Heart right ventricle (tissue), 16 donors: ENCODE measurements at places on chromosomes 1 and 21. TPM values are rescaled to one million over a fixed set of nuclear protein-coding genes. Genes with fewer than 3 reads are reported as not detected.
A peak's percentile ranks its signal among the peaks of the same experiment; 100 is the strongest.

Gene PLA2G2A
- 31.4 TPM for total RNA-seq

Gene CCDC28B
- total RNA-seq = 25.5 TPM

Gene FCN3
- total RNA-seq = 1.6 TPM

Gene PTGER3
- total RNA-seq = 1.0 TPM

Gene NPHS2
- not detected for total RNA-seq

Gene TRNP1
- 23.3 TPM for total RNA-seq

Gene ZNF648
- total RNA-seq = not detected

Gene MROH7
- 14.7 TPM for total RNA-seq

Gene NR0B2
- 9.4 TPM for total RNA-seq

Gene LHX8
- total RNA-seq = not detected

Gene PDC
- not detected for total RNA-seq

GRCh38 chr1:96747565-96747964, 26.0 kb downstream of the PTBP2 start:
- no peak for DNase-seq

DNA sequence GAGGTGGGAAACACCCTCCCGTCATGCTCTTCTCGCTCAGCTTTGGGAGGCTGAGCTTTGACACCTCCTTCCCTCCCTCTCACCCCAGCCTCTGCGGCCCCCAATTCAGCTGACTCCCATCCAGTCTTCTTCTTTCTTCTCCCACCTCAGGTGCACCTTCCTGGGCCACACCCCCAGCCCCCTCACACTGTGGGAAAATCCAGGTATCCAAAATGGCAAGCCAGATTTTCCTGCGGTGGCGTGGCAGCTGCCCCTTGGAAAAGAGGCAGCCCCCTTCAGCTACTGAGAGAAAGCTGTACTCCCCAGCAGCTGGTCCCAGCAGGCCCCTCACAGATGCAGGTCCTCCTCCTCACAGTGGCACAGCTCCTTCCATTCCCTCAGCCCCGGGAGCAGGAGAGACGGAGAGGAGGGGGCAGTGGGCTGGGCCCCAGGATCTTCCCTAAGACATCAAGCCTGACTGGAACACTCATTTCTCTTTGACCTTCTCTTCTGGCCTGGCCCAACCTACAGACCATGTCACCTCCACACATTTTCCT, 61.6 kb downstream of the OPTC start:
- DNase-seq = no peak

GRCh38 chr1:205716371-205717132, 33.4 kb downstream of the NUCKS1 start:
- DNase-seq = no peak

DNA sequence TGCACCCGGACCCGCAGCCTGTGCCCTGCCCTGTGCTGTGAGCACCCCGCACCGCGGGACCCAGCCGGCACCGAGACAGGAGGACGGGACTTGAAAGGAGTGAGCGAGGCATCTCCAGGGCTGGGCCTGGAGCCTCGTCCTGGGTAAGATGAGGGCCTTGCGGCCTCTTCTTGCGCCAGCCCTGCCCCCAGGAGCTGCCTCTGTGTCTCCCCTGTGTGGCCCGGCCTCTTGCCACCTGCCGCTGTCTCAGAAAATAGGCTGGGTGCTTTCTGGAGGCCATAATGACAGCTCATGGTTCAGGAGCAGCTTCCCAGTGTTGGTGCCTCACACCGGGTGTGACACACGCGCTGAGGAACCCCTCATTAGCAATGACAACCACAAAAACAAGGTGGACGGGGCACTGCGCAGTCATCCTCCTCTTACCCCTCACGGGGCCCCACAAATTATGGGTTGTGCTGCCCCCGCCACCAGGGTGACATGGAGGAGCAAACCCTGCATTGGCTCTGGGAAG, 161.5 kb upstream of the C1orf174 start:
- DNase-seq = no peak

DNA sequence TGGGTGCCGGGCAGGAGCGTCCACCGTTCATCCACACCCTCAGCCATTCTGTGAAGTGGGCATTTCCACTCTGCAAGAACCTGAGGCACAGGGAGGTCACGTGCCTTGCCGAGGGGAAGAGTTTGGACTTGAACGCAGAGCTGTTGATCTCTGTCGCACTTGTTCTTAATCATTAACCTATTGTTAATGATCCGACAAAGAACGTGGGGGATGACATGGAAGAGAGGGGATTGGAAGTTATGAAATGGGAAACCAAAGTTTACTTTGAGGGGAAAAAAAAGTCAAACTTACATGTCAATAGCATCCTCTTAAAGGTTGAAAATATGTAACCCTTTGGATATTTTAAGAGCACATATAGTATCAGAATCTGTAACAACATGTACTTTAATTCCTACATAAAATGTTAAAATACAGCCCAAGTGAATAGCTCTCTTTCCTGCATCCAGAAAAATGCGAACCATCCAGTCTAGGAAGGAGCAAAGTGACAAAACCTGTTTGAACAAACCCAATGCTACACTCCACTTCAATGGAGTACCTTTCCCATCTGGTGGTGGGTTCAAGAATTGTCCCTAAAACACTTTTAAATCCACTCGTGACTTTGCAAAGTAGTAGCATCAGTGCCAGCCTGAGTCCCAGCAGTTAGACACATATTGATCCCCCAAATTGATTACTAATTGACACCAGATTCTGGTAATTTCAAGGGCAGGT, 75.5 kb downstream of the SETD4 start:
- DNase-seq = no peak

- DNase-seq = no peak
Observed at GRCh38 chr1:100443811-100444571, 91.7 kb downstream of the CDC14A start.

GRCh38 chr1:152735648-152736047, 22.2 kb upstream of the KPRP start:
- no peak for DNase-seq

DNA sequence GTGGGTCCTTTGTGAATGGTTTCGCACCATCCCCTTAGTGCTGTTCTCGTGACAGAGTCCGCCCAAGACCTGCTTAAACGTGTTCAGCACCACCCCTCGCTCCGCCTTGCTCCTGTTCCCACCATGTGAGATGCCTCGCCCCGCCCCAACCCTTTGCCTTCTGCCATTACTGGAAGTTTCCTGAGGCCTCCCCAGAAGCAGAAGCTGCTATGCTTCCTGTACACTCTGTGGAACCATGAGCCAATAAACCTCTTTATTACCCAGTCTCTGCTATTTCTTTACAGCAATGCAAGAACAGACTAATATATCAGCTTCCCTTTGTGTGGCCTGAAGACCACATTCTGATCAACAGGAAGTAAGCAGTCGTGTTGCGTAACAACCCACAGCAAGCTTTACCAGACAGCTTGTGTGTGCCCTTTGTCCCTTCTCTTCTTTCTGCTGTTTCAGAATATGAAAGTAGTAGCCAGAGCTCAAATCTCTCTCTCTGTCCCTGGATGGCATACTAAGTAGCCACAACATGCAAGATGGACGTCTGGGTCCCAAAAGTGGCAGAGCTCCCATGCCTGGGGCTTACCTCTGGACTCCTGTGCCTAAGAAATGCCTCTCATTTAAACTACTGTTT, 14.1 kb downstream of the HENMT1 start:
- peak; percentile 65 for DNase-seq

DNA sequence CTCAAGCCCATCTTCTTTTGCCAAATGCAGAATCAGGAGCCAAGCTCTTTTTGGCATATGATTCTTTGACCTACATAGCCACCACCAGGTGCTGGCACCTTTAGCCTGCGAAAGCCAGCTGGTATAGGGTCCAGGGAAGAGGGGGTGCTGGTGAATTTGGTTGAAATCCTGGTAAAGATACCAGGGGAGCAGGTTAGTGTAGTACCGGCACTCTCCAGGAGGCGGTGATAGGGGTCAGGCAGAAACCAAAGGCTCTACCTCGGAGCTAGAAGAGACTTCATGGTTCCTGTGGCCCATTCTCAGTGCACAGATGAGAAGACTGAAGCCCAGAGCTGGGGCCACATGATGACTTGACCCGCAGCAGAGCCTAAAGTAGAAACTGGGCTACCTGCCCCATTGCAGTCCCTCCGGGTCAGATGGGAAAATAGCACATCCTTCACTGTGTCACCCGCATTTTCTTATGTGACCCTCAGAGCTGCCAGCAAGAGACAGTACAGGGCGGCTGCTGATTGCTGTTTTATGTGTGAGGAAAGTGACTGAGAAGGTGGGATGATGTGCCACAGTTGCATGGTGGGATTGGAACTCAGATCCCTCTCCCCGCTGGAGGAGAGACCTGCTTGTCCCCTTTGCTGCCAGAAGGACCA, 36.0 kb upstream of the IL19 start:
- peak; percentile 37 for DNase-seq

DNA sequence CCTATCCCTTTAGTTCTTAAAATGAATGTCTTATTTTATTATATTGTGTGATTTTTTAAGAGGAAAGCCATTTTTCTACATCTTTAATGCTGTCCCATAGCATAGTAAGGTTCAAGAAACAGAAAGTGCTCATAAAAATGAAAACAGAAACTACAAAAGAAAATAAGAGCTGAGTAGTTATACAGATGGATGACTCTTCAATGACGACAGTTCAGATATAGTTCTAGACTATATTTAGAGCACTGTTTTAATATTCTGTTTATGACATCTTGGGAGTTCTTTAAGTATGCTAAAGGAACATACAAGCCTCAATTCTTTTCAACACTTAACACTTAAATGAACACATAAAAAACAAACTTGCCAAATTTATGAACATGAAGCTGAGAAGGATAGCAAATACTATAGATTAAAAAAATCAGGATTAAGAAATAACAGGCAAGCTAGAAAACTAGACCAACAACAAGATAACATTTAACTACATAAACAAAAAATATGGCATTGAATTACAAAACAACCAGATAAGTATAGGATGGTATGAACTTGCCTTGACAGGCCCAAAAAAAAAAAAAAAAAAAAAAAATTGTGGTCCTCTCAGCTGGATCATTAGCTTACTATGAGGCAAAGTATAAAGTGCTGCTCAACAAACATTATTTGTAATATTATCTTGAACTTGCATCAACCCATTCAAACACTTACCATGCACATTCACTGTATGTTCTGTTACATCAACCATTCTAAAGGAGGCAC, 87.9 kb downstream of the ZZZ3 start:
- DNase-seq = no peak

DNA sequence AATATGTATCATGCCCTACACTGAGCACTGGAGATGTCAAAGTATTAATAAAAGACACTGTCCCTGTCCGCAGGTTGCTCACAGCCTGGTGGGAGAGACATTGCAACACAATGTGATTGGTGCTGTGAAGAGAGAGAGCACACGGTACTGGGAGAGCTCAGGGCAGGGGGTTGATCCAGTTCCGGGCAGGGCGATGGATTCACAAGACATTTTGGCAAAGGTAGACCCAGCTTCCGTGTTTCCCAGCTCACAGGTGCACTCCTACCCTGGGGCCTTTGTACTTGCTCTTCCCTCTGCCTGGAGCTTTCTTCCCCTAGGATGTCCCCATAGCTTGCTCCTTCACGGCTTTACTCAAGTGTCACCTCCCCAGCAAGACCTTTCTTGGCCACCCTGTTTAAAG, 1.4 kb downstream of the PLA2G5 start:
- no peak for DNase-seq

GRCh38 chr1:115710859-115711624, 57.5 kb downstream of the CASQ2 start:
- DNase-seq = no peak

- no peak for DNase-seq
Observed at GRCh38 chr1:43305926-43306687, 5.3 kb downstream of the TIE1 start.

DNA sequence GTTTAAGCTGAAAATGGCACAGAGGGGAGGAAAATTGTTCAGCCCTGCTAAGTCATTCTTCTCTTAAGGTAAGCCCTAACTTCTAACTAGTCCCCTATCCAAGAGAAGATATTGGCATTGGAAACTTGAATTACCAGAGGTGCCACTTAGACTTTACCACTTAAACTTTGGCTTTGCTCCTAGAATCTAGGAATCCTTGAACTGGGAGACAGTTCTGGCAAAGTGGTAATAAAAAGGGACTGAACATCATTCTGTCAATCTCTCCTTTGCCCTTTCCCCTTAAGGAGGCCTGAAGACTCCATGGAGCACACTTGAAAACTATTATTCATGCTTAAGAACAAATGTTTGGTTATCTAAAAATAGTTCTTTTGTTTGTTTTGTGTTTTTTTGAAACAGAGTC, 8.4 kb downstream of the ATP1A4 start:
- DNase-seq = no peak

DNA sequence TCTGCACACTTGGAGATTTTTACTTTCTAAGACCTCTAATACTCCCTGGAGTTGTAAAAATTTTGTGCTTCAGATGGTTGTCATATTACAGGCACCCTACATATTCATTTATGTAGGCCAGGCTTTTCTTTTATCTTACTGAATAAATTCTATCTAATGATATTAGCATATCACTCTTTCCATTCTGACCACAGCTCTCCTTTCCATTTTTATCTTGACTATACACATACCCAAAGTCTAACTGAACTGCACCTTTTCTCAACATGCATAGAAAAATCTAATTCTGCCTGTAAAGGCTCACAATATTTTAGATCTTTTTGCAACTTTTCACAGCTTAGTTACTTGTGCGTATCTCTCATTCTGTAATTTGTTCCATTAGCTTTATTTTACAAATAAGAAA, 52.7 kb upstream of the TSHB start:
- no peak for DNase-seq

DNA sequence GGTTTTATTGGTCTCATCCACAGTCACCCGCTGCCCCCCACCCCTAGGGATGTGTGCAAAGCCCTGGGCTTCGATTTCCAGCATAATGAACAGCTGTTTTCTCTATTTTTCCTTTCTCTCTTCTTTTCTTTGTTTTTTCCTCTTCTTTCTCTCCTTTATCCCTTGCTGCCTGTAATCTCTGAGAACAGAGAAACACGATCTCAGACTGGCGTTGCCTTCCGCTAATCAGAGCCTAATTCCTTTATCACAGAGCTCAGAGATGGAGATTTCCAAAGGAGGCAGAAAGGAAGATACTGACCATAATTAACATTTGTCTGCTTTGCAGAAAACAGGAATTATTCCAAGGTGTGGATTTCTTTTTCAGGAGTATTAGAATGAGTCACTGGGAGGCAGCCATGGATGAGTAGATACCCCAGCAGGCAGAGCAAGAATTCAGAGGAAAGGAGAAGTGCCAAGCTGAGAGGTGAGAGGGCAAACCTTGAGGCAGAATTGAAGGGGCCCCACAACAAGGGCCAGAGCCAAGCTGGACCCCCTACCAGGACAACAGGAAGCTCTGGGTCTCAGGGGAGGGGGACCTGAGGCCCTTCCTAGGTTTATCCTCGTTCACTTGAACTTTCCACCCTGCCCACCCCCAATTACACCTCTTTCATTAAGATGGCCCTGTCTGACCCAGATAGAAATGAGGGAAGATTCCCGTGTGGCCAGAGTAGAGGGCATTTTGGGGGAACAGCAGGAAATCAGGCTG, 33.3 kb downstream of the MATN1 start:
- no peak for DNase-seq

DNA sequence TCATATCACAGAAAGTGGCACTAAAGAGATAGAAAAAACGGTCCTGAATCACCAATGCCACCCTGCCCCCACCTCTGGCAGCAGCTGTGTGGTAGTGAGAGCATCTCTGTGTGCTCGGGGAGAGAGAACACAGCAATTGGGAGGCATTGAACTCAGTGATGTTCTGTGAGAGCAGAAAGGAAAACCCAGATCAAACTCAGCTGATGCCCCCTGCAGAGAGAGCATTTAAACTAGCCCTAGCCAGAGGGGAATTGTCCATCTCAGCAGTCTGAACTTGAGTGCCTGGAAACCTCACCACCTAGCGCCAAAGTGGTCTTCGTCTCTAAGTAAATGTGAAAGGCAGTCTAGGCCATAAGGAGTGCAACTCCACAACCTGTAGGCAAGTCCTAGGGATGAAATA, 21.3 kb downstream of the SLC44A5 start:
- no peak for DNase-seq
